ENCODE measurements at places on chromosomes 2 and 18.

- DNase-seq: no peak
Observed at GRCh38 chr2:39723946-39724827, 54.9 kb downstream of the THUMPD2 start.

- DNase-seq: no peak
Observed at GRCh38 chr2:25570161-25570845, 103.1 kb downstream of the DTNB start.

DNA sequence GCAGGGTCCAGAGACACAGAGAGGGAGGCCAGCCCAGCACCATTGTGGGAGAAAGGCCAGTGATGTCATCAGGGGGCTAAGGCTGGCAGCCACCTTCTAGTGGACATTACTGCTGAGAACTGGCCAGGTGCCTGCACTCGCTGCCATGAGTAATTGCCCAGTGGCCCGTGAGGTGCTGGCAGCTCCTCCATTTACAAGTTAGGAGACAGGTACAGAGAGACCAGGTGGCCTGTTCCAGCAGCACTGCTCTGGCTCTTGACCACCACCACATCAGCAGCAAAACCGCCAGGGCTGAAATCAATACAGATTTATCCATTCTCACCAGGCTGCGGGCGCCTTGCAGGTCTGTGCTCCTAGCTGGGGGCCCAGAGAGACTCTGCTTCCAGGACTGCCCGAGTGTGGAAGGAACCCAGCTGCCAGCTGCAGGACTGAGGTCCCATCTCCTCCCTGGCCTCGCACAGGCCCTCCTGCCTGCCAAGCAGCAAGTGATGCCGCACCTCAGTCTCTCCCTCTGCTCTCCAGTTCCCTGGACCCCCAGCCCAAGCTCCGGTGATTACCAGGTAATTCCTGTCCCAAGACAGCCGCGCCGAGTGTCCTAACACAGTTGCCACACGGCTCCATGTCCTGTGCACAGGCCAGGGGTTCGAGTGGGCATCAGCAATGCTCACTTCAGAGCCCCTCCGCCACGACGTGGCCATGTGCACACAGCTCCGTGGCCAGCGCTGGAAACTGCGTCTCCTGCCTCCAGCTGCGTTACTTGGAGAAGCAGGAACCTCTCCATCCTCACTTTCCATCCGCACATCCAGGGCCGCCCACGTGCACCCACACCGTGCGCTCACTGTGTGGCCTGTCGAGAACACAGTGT lies 101.0 kb upstream of the CTDP1 start:
- DNase-seq: no peak

DNA sequence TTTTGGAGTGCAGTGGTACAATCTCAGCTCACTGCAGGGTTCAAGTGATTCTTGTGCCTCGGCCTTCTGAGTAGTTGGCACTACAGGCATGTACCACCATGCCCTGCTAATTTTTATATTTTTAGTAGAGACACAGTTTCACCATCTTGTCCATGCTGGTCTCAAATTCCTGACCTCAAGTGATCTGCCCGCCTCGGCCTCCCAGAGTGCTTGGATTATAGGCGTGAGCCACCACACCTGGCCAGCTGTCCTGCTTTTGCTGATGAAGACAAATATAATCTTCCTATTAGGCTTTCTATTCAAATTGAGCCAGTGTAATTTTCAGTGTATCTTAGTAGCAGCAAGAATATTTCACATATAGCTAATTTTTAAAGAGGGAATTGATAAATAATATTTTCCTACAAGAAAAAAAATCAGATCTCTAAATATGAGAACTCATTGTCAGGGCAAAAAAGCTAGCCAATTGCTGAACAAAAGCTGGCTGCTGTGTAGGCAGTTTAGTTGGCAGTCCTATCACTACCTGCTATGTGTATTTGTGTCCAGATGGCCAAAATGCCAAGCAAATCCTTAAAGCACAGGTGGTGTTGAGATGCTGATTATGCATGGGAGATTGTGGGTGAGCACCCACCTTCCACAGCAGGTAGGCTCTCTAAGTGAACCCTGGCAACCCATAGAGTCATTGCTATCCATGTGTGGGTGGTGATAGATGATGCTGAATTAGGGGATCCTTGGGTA lies 60.8 kb upstream of the STAM2 start:
- no peak for DNase-seq

DNA sequence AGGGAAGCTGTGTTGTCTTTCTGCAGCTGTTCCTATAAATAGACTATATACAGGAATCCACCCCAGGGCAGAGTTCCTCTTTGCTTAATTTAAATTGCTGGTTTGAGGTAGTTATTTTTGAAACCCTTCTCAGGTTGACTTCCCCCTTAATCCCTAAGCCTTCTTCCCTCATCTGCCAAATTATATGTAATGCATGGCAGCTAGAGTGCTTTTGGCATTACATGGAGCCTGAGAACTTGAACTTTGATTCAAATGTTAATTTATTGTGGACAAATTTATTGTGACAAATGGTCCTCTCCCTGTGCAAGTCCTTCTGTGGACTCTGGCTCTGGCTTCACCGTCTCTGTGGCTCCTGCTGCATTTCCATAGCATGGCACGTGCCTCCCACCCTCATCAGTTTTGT lies 29.2 kb downstream of the MYO1B start:
- no peak for DNase-seq

- DNase-seq: no peak
Observed at GRCh38 chr2:60411295-60411694, 142.2 kb downstream of the BCL11A start.

GRCh38 chr2:47147021-47147420 lies 8.1 kb downstream of the STPG4 start:
- DNase-seq: no peak

DNA sequence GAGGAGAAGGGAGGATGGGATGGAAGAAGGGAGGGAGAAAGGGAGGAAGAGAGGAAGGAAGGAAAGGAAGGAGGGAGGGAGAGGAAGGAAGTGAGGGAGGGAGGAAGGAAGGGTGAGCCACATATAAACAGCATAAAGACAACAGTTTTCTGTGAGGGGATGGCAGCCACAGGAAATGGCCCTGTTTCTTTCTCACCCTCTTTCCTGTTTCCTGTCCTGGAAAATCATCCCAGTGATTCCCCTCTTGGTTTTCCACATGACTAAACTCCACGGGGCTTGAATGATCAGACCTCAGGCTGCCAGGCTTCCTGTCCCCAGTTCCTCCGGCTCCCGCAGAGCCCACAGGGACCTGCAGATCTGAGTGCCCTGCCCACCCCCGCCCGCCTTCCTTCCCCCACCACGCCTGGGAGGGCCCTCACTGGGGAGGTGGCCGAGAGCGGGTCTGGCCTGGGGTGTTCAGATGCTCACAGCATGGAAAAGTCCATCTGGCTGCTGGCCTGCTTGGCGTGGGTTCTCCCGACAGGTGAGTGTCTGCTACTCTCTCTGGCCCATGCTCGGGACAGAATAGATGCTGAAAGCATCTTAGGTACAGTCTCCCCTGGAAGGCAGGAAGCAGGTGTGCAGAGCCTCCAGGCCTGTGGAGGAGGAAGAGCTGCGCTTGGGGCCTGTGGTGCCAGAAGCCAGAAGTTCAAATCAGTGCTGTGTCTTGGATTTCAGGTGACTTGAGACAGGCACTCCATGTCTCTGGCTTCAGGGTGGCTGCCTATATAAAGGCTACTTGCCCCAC lies at the start of gene SIGLEC15:
SIGLEC15 (plus strand) TSS at position 418 of the 787 bp plus-strand sequence; CDS start at position 472, 54 bp downstream.
- DNase-seq: no peak

DNA sequence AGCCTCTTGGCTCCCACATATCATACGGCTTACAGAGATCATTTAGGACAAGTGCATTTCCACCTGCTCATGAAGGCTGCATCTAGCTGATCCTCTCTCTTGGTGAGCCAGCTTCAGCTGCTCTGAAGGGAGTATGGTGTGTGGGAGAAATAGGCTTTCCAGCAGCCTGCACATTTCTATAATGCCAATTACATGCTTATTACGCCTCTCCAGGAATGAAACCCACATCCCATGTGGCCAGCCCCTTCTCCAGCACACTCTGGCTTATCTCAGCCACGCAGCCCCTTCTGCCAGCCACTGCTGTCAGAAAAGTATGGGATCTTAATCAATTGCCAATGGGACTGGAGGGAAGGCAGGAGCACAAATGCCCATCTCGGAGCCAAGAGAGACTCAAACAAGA lies 117.5 kb downstream of the GALNT14 start:
- no peak for DNase-seq

DNA sequence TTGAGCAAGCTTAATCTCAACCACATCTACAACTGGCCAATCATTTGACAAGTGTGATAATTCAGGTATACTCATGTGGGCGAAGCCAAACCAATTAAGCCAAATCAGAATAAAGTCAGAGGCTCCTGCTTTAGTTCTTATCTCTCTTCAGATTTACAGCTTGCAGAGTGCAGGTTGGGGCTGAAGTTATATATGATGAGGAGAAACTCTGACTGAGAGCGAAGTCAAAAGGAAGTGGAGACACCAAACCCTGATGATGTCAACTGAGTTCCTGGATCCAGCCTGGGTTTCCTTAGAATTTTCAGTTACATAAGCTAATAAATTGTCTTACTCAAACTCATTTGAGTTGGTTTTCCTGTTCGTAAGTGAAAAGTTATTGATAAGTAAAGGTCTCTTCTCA lies 73.9 kb downstream of the ASXL2 start:
- DNase-seq: no peak

DNA sequence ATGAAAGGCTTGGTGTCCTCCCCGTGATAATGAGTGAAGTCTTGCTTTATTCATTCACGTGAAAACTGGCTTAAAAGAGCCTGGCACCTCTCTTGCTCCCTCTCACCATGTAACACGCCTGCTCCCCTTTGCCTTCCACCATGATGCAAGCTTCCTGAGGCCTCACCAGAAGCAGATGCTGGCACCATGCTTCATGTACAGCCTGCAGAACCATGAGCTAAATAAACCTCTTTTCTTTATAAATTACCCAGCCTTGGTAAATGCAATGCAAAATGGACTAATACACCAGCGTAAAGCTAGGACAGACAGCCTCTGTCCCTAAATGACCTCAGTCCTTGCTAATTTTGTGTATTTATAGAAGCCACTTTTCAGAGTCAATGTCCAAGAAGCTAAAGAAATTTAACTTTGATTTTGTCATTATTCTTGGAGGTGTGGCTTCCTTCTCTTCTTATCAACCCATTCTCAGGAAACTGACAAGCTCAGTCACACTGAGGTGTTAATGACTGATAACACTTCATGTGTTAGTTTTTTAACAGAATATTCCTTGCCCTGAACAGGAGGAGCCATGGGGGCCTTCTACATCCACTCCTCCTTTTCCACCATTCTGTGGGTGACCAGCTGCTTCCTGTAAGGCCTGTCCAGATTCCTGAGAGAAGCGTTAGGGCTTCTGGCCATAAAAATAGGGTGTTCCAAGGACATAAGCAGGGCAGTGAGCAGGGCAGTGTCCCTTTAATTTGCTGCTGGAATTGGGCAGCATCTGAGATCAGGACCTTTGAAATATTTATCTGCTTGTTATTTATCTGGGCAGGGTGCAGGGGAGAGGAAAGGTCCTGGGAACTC lies 38.0 kb upstream of the EPAS1 start:
- no peak for DNase-seq

DNA sequence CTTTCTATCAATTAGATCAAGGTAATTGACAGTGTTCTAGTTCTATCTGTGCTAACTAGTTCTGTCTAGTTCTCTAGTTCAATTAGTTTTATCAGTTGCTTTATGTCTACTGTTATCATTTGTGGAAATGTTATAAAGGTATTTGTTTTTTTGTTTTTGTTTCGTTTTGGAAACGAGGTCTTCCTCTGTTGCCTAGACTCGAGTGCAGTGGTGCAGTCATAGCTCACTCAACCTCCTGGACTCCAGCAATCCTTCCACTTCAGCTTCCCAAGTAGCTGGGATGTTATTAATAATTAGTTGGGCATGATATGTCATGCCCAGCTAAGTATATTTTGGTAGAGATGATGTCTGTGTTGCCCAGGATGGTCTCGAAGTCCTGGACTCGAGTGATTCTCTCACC lies 1682.8 kb upstream of the LRRTM1 start:
- no peak for DNase-seq

DNA sequence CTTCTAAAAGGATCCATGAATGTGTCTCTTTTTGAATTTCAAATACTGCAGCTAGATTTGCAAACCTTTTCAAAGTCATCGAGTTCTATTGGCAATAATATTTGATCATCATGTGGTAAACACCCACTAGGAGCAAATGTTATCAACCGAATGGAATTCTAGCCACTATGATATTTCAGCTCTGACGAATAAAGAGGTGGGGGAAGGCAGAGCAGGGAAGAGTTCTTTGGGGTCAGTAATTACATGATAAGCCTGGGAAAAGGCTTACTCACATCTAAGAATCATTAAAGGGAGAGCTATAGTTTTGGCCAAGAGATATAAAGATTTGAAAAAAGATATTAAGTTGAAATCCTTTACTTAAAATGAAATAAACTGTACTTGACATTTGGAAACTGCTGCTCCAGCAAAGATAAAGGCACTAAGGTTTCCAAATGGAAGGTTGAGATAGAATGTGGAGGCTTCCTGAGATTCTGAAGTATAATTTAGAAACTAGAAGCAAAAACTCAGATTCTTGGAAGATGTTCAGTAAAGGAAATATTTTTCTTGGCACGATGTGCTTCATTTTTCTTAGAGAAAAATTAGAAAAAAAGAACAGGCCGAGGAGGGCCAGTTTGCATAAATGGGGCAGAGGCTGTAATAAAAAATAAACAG lies 104.7 kb upstream of the ARHGAP28 start:
- no peak for DNase-seq

GRCh38 chr2:42492691-42493467 lies 903 bp downstream of the KCNG3 start:
- DNase-seq: peak; percentile 16

GRCh38 chr18:39945076-39945475 lies 2010.0 kb upstream of the PIK3C3 start:
- no peak for DNase-seq

DNA sequence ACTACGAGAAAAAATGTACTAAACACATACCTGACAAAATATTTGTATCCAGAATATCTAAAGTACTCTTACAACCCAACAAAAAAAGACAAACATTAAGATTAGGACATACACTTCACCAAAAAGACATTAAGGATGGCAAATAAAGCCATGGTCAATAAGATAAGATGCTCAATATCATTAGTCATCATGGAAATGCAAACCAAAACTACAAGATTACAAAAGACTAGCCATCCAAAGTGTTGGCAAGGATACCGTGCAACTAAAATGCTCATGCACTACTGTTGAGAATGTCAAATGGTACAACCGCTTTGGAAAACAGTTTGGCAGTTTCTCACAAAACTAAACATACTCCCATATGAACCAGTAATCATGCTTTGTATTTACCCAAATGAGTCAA lies 29.7 kb downstream of the MAP3K2 start:
- DNase-seq: no peak

All from stimulated activated CD4-positive, alpha-beta T cell treated with anti-CD3 and anti-CD28 coated beads, Interleukin-12 subunit alpha, Interleukin-12 subunit beta, amount 100 ng/mL, for 4 hours (primary cell).